ENCODE measurements at places on chromosomes 3 and 15.

- peak; percentile 48 for DNase-seq
Measured at GRCh38 chr3:51967384-51968169, at the start of gene PCBP4. Gene PCBP4, minus strand, starts transcription at chr3:51967454. Its CDS starts 6,214 bp downstream, at chr3:51961240.

DNA sequence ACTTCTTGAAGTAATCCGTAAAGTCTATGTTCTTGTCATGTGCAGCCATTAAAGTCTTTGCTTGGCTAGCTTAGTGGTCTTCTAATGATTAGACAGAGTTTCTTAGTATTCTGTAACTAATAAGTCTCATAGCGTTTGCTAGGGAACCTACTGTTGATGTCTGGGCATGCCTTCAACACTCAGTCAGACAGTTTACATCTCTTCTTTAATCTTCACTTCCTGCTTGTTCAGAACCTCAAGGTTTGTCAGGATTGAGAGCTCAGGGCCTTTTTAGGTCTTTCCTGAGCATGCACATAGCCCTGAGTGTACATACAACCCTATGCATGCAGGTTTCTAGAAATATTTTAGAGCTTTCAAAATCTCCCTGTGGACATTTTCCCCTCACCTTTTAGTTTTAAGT lies 426.3 kb downstream of the AGBL1 start:
- no peak for DNase-seq

- no peak for DNase-seq
Measured at GRCh38 chr3:22937536-22937935, 265.6 kb upstream of the UBE2E2 start.

DNA sequence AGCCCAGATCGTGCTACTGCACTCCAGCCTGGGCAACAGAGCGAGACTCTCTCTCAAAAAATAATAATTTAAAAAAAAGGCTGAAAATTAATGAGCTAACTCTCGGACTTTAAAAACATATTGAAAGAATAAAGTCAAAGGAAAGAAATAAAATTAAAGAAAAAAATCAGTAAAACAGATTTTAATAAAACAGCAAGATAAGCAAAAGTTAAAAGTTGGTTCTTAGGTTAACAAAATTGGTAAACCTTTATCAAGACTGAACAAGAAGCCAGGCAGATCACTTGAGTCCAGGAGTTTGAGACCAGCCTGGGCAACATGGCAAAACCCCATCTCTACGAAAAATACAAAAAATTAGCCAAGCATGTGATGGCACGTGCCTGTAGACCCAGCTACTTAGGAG lies 20.7 kb downstream of the TRPM7 start:
- no peak for DNase-seq

All from RPMI8226 (cell line).